ENCODE measurements at places on chromosomes 6 and 20.

DNA sequence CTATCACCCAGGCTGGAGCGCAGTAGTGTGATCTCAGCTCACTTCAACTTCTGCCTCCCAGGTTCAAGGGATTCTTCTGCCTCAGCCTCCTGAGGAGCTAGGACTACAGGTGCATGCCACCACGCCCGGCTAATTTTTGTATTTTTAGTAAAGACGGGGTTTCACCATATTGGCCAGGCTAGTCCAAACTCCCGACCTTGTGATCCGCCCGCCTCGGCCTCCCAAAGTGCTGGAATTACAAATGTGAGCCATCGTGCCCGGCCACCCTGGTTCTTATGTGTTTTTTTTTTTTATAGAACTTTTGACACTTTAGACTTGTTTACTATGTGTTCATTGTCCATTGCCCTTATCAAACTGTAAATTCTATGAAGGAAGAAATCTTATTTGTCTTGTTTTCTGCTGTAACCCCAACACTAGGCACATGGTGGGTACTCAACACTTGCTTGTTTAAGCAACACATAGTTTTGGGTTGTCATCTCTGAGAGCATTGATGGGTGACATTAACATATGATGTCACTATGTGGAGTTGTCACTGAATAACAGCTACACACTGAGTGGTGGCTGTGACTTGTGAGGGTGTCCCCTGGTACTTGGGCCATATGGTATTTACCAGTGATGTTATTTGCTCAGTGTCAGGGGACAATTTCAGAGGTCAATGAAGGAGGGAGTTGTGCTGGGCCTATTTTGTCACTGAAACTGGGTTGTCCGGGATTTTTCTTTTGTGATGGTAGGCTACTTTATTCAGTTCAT lies 1.5 kb upstream of the PXMP4 start:
- DNase-seq, result no peak

GRCh38 chr6:127083231-127083962 lies 35.1 kb upstream of the RSPO3 start:
- DNase-seq, result no peak

GRCh38 chr6:18551228-18551627 lies 164.1 kb downstream of the RNF144B start:
- no peak for DNase-seq

- DNase-seq, result no peak
Measured at GRCh38 chr20:3696200-3696599, 14.4 kb upstream of the ADAM33 start.

DNA sequence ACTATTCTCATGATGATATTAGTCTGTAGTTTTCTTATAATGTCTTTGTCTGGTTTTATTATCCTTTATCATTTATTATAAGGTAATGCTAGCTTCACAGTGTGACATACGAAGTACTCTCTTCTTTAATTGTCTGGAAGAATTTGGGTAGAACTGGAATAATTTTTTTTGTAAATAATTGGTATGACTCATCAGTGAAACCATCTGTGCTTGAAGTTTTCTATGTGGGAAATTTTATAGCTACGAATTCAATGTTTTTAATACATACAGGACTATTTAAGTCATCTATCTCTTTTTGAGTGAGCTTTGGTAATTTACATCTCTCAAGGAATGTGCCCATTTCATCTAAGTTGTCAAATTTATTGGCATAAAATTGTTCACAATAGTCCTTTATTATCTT lies 86.3 kb downstream of the SOD2 start:
- no peak for DNase-seq

DNA sequence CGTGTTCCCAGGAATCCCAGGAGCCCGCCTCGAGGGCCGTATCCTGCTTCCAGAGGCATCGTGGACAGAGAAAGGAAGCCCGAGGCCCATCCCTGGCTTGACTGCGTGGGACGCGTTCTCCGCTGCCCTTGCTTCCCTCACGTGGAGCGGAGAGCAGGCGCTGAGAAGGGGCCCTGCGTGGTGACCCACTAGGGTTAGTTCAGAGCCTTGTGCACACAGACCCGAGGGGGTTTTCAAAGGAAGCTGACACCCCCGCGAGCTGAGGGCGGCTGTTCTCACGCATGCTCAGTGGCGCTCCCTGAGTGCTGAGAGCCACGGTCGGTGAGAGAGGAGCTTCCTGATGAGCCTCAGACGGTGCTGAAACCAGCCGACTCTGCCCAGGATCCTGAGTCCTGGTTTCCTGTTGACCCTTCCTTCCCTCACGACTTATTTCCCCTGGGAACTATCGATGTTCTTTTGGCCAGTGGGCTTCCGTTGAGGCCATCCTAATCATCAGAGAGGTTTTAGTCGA lies 28.9 kb upstream of the CCR6 start:
- no peak for DNase-seq

GRCh38 chr6:72653026-72653425 lies 31.2 kb downstream of the KCNQ5 start:
- DNase-seq, result no peak

DNA sequence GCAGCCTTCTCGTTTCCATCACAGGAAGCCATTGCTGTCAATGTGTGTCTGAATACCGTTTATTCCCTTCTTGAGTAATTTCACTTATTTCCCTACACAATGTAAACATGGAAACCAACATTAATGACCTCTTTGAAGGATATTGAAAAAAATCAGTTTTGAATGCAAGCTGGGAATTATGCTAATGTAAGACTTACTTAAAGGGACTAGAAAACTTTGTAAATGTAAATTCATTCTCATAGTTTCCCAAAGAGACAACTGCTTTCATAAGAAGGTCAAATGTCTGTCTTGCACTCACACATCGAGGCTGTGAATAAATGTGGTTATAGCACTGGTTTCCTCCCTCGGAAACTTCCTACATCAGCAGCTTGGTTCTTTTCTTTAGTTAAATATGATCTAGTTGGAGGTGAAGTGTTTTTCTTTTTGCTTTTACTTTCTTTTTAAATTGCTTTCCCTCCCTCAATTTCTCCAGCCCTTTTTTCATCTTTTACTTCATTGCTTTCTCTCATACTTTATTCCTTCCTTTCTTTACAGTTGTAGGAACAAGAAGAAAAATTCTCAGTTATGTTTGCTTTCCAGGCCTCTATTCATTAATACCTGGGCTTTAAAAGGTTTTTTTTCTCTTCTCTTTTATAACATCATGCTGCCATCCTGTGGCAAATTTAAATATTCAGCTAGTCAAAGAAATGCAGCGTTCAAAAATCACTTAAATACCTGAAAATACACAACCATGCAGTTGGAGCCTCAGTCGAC lies 108.3 kb downstream of the TNFAIP3 start:
- no peak for DNase-seq

- DNase-seq, result no peak
Measured at GRCh38 chr6:17204533-17204932, 76.6 kb upstream of the RBM24 start.

- no peak for DNase-seq
Measured at GRCh38 chr6:1590580-1590979, 19.1 kb upstream of the FOXC1 start.

DNA sequence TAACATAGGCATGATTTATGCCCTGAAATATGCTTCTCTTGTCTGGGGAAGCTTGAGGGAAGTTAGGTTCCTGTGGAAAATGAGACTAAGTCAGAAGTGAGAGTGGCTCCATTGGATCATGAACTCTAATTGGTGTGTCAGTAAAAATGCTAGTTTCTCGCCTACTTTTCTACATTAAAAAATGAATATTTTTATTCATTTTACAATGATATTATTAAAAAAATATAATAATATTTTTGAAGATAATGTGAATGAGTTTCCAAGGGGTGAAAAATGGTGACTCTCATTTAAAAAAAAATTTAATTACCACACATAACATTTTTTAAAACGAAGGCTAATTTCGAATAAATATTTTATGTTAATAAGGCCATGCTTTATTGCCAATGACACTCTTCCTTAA lies 84.2 kb downstream of the HIVEP1 start:
- DNase-seq, result no peak

DNA sequence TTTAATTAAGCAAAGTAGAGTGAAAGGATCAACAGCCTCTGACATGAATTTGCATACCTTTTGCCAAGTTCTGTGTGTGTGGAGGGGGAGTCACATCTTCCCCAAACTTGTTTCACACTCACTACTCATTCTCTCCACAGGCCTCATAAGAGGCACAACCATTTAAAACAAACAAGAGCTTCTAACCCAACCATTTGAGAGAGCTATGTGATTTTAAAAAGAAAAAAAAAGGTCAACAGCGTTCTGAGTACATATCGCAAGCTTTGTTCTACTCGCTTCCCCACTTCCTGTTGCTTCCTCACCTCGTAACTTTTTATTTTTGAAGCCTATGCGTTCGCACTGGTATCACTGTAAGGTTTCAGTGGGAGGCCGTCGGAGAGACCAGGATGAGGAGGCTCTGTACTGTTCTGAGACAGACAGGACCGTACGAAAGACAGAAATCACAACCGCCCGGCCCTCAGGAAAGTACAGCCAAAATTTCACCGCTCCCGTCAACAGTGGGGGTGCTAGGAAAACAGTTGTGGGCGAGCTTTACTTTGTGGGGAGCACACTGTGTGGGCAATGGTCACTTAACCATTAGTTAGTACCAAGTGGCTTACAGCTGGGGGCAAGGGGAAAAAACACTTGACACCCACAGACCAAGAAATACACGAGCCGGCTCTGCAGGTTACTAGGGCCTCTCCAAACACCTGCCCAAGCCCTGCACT lies 61.3 kb downstream of the TRERF1 start:
- no peak for DNase-seq

GRCh38 chr6:134531188-134531551 lies 213.3 kb upstream of the SGK1 start:
- DNase-seq, result no peak

DNA sequence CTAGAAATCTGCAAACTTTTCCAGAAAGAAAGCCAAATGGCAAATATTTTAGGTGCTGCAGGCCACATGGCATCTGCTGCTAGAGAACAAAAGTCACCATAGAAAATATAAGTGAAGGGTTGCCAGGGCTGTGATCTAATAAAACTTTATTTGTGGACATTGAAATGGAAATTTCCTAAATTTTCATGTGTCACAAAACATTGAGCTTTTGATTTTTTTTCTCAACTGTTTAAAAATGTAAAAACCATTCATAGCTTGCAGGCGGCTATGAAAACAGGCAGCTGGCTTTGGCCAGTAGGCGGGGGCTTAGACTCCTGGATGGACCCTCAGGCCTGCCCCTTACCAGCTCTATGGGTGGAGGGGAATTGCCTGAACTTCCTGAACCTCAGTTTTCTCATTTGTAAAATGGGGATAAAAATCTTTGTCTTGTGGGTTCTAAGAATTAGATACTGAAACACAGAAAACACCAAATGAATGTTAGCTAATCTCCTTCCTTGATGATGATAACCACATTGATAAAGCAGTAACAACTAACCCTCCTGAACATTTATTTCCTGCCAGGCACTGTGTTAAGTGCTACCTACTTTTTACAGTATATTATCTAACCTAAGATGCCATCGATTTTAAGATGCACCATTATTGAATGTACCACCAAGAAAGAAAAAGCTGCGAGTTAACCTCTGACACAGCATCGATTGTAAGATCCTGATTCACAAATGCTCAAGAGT lies 85.5 kb downstream of the SLC22A23 start:
- DNase-seq, result no peak

DNA sequence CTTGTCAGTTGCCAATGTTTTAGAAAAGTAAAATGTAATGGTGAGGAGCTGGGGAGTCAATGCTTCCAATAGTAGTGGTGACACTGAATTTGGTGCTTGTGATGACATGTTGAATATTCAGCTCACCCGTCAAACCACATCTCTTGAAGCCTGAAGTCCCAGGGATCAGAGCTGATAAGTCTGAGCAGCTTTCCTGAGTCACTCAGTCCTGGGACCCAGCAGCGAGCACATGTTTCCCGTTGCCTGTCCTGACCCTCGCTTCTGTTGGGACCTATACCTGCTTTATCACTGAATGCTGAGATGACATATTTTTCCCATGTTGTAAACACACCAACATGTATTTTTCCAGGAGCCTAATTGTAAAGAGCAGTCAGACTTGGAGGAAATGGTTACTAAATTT lies 693.6 kb downstream of the QKI start:
- no peak for DNase-seq

DNA sequence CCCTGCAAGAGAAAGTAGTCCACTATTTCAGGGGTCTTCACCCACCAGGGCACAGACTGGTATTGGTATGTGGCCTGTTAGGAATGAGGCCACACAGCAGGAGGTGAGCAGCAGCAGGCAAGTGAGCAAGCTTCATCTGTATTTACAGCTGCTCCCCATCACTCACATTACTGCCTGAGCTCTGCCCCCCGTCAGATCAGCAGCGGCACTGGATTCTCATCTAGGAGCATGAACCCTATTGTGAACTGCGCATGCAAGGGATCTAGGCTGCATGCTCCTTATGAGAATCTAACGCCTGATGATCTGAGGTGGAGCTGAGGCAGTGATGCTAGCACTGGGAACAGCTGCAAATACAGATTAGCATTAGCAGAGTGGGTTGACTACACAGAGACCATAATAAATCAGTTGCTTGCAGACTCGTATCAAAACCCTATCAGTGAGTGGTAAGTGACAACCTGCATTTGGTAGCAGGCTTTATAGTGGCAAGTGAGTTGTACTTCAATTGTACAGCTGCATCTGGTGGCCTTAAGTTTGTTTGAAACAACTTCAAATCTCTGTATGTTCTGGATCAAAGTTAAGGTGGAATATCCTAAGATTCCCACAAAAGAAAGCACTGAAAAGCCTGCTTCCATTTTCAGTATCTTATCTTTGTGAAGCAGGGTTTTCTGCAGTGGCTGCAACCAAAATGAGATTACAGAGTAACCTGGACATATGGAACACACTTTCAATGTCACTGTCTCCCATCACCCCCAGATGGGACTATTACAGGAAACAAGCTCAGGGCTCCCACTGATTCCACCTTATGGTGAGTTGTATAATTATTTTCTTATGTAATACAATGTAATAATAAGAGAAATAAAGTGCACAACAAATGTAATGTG lies 12.8 kb downstream of the C6orf141 start:
- no peak for DNase-seq

DNA sequence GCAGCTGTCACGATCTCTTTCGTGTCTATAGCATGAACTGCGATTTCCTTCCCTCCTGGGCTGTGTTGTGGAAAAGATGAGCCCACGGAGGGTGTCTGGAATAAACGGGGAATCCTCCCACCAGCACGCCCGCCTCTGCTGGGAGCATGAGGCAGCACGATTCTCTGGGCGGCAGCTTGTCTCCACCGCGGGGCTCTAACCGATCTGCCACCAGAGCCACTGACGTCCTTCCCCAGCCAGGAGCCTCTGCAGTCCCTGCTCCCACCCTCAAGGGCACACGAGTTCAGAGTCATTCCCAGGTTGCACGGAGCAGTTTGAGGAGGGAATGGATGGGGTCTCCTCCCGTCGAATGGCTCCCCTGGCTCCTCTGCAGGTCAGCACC lies 197.6 kb downstream of the DLL1 start:
- DNase-seq, result no peak
